ENCODE measurements at places on chromosomes 7 and 10. TPM values are rescaled to one million over a fixed set of nuclear protein-coding genes. Genes with fewer than 3 reads are reported as not detected.

DNA sequence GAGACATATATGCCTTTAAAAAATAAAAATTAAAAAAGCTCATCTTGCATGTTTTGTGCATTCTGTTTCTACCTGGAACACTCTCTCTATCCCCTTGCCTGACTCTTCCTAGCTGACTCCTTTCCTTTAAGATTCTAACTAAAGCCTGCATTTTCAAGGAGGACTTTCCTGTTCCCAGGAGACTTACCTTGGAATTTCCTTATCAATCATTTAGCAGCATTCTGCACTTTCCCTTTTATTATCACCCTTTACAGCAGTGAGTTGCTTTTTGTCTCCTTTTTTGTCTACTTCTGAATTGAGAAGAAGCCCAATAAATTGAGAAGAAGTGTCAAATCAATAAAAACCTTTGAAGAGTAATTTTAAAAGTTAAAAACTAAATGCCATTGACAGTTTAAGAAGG is 142.2 kb upstream of the TMEM196 start:
- H3K36me3 ChIP-seq = no peaks in the 10 kb centered on the region
- H3K4me1 ChIP-seq = no peaks in the 10 kb centered on the region
- DNase-seq = no peak

GRCh38 chr10:96211764-96212163 is 59.6 kb downstream of the BLNK start:
- H3K27ac ChIP-seq = no peak overlapping the region
- no peak overlapping the region for H3K4me3 ChIP-seq
- peaks cover 8% of the 10 kb centered on the region for H3K27me3 ChIP-seq
- no peak for DNase-seq

Gene OIT3
- not detected for total RNA-seq

GRCh38 chr7:77765906-77766800 is 32.1 kb downstream of the TMEM60 start:
- H3K36me3 ChIP-seq = peaks cover 11% of the 10 kb centered on the region
- DNase-seq = no peak
- no peak overlapping the region for H3K4me3 ChIP-seq
- H3K4me1 ChIP-seq = peaks cover 7% of the 10 kb centered on the region
- no peak overlapping the region for H3K27ac ChIP-seq

GRCh38 chr7:116641551-116642153 is 30.3 kb upstream of the MET start:
- H3K27ac ChIP-seq = no peak overlapping the region
- H3K36me3 ChIP-seq = no peaks in the 10 kb centered on the region
- peaks cover 6% of the 10 kb centered on the region for H3K27me3 ChIP-seq
- H3K4me3 ChIP-seq = no peak overlapping the region
- no peaks in the 10 kb centered on the region for H3K4me1 ChIP-seq

Gene TMEM196
- total RNA-seq = not detected

Gene NPFFR1
- not detected for total RNA-seq

Gene TUBAL3
- not detected for total RNA-seq

- H3K4me3 ChIP-seq = no peak overlapping the region
- no peaks in the 10 kb centered on the region for H3K4me1 ChIP-seq
- H3K27ac ChIP-seq = no peak overlapping the region
- H3K36me3 ChIP-seq = no peaks in the 10 kb centered on the region
- H3K27me3 ChIP-seq = no peaks in the 10 kb centered on the region
These were observed 66.8 kb downstream of the CD36 start for GRCh38 chr7:80705130-80705781.

Gene MPP7
- total RNA-seq = 11.6 TPM

GRCh38 chr10:45152726-45153125 is 152.0 kb downstream of the ZNF22 start:
- no peaks in the 10 kb centered on the region for H3K36me3 ChIP-seq
- no peaks in the 10 kb centered on the region for H3K4me1 ChIP-seq
- no peak overlapping the region for H3K27ac ChIP-seq
- H3K27me3 ChIP-seq = peaks cover 8% of the 10 kb centered on the region
- DNase-seq = no peak

- peaks cover 12% of the 10 kb centered on the region for H3K27me3 ChIP-seq
- H3K4me1 ChIP-seq = peaks cover 33% of the 10 kb centered on the region
- H3K36me3 ChIP-seq = no peaks in the 10 kb centered on the region
- H3K4me3 ChIP-seq = no peak overlapping the region
- peak overlapping the region; percentile 58 for H3K27ac ChIP-seq
- DNase-seq = peak; percentile 25
These were observed 46.4 kb downstream of the RAMP3 start for GRCh38 chr7:45203936-45204445.

DNA sequence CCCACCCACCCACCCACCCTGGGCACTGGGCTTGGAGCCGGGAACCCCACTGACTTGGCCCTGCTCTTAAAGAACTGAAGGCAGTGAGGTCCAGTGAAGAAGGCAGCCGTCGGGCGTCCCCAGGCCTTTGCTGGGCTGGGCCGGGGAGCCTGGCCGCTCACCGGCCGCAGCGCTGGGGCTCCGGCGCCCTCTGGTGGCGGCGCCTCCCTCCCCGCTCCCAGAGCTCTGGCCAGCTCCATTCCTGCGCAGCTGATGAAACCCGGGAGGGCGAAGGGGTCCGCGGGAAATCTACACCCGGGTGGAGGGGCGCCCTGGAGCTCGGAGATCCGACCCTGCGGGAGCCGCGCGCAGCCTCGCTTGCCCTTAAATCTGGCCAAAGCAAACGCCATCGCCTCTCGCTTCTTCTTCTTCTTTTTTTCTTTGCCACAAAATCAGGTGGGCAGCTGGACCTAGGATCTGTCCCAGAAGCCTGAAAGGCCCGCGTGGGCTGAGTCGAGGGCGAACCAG is 1.7 kb upstream of the CXCL12 start:
- H3K36me3 ChIP-seq = no peaks in the 10 kb centered on the region
- H3K4me3 ChIP-seq = no peak overlapping the region
- DNase-seq = peak; percentile 40

DNA sequence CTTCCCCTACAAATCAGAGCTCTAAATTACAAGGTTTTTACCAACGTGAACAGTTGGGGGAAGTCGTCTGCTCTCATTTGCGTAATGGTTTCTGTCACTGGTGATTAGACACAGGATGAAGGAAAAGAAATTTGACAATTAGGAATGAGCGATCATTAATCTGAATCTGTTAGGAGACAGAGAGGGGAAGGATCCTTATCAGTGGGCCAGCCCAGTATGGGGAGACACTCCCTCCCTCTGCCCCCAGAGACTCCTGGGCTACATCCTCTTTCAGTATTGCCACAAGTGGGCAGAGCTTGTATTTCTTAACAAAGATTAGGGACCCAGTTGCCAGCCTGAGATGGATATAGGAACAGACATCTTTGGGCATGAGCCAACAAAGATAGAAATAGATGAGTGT is 15.5 kb downstream of the HIF1AN start:
- no peak overlapping the region for H3K27ac ChIP-seq
- no peak overlapping the region for H3K4me3 ChIP-seq
- peaks cover 34% of the 10 kb centered on the region for H3K36me3 ChIP-seq
- no peaks in the 10 kb centered on the region for H3K4me1 ChIP-seq
- no peaks in the 10 kb centered on the region for H3K27me3 ChIP-seq

DNA sequence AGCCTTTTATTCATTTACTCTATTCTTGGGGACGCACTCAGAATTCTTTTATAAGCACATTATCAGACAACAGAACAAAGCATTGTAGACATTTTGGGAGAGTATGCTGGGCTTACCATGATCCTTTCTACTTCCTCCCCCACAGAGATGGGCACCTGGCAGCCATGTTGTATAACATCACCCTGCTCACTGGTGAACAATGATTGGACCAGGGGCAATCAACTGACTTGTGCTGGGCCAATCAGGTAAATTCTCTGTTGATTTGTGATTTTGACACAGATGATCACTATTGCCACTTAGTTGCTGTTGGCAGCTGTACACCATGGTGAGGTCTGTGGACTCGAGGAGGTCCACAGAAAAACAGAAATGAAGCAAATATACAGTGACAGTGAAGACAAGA is 43.7 kb downstream of the WNT2 start:
- H3K4me1 ChIP-seq = no peaks in the 10 kb centered on the region
- H3K36me3 ChIP-seq = no peaks in the 10 kb centered on the region
- H3K27me3 ChIP-seq = peaks cover 5% of the 10 kb centered on the region
- H3K27ac ChIP-seq = no peak overlapping the region

- no peaks in the 10 kb centered on the region for H3K36me3 ChIP-seq
- H3K27ac ChIP-seq = no peak overlapping the region
- no peaks in the 10 kb centered on the region for H3K4me1 ChIP-seq
These were observed 694 bp downstream of the C10orf62 start for GRCh38 chr10:97590082-97590747.

DNA sequence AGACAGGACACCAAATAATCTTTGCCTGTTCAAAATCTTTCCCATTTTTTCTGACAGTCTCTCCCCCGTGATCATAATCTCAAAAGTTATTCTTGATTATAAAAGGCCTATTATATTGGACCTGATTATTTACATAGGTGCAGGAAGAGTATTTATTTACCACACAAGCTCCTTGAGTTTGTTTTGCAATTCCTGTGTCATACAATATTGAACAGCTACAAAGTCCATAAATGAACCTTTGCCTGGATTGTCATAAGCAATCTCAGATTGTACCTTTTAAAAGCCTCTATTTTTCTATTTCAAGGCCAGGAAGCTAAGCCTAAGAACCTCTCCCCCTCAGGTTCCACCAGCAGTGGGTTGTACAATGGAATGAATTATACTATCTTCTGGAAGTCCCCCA is 183.9 kb upstream of the MEOX2 start:
- no peak overlapping the region for H3K4me3 ChIP-seq
- H3K4me1 ChIP-seq = no peaks in the 10 kb centered on the region
- no peaks in the 10 kb centered on the region for H3K36me3 ChIP-seq
